ENCODE measurements at places on chromosomes 1 and 21. TPM values are rescaled to one million over a fixed set of nuclear protein-coding genes. Genes with fewer than 3 reads are reported as not detected.

The GPR157 gene
- 7.7 TPM for total RNA-seq

DNA sequence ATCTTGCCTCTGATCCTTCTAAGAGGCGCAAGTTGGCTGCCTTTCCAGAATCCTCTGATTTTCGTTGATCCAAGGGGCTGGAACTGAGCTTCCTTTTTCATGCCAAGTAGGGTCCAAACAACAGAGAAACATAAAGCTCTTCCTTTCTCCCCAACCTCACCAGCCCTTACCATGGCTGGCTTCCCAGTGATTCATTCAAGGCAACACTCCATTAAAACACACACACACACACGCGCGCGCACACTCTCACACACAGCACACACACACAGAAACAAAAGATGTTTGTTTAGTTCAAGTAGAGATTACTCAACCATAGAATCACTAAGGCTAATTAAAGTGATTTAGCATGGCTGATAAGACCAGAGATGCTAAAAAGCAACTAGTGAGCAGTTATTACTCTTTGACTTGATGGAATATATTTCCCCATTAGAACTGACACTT, 13.0 kb upstream of the GUCA2A start:
- no peaks in the 10 kb centered on the region for H3K27me3 ChIP-seq
- no peak overlapping the region for H3K27ac ChIP-seq
- H3K36me3 ChIP-seq, result peaks cover 17% of the 10 kb centered on the region
- DNase-seq, result no peak

- no peak for DNase-seq
- H3K27ac ChIP-seq, result no peak overlapping the region
- peaks cover 17% of the 10 kb centered on the region for H3K27me3 ChIP-seq
- H3K4me3 ChIP-seq, result no peak overlapping the region
- no peaks in the 10 kb centered on the region for H3K36me3 ChIP-seq
Observed at GRCh38 chr1:47594627-47595026, 156.8 kb downstream of the FOXD2 start.

DNA sequence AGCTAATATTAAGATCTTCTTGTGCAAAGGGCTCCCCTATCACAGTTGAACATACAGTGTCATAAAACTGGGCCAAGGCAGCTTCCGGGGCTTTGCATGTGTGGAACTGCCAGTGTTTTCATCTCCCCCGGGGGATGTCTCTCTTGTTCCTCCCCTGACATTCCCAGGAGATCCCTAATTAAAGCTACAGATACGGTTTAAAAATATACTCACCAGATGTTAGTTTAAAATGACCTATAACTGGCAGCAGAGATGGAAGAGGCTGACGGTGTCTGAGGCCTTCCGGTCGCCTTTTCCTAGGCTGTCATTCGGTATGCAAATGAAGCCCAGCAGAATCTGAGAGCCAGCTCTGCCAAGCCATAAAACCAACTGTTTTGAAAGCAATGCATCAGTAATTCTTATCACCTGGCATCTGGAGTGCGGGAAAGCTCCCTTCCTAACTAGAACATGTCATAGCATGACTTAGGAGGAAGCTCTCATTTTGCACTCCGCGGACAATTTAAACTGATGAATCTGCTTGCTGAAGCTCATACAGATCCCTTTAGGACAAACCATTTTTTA, 436.5 kb upstream of the VAMP3 start:
- no peak overlapping the region for H3K4me3 ChIP-seq
- H3K27me3 ChIP-seq, result no peaks in the 10 kb centered on the region
- H3K27ac ChIP-seq, result no peak overlapping the region
- no peaks in the 10 kb centered on the region for H3K4me1 ChIP-seq
- no peaks in the 10 kb centered on the region for H3K36me3 ChIP-seq

GRCh38 chr1:17440074-17440826, 773 bp upstream of the RCC2 start:
- H3K4me1 ChIP-seq, result peaks cover 35% of the 10 kb centered on the region
- peak overlapping the region; percentile 39 for H3K27ac ChIP-seq
- no peak for DNase-seq
- H3K27me3 ChIP-seq, result no peaks in the 10 kb centered on the region
- peaks cover 28% of the 10 kb centered on the region for H3K36me3 ChIP-seq
